ENCODE measurements at places on chromosomes 6 and 20. TPM values are rescaled to one million over a fixed set of nuclear protein-coding genes. Genes with fewer than 3 reads are reported as not detected.

TUBB2B gene
- 3.0 TPM for total RNA-seq

MCCD1 gene
- total RNA-seq = not detected

BCAS4 gene
- 0.96 TPM for total RNA-seq

SLC4A11 gene
- 20.0 TPM for total RNA-seq

RPP40 gene
- 12.8 TPM for total RNA-seq

SLC29A1 gene
- total RNA-seq = 12.8 TPM

SEL1L2 gene
- total RNA-seq = not detected

CALHM4 gene
- total RNA-seq = not detected

POM121L2 gene
- total RNA-seq = not detected

TFAP2C gene
- 30.8 TPM for total RNA-seq

KIF25 gene
- total RNA-seq = not detected

STX7 gene
- total RNA-seq = 38.3 TPM

CLPSL2 gene
- total RNA-seq = not detected

CD24 gene
- 1,371 TPM for total RNA-seq

HDGFL1 gene
- total RNA-seq = not detected

NHLRC1 gene
- 0.96 TPM for total RNA-seq

LY6G6F gene
- total RNA-seq = not detected

NANP gene
- 2.7 TPM for total RNA-seq

FAM83C gene
- total RNA-seq = 39.1 TPM

OPN5 gene
- total RNA-seq = not detected

GTSF1L gene
- total RNA-seq = not detected

FRK gene
- total RNA-seq = 7.8 TPM

SLC26A8 gene
- 0.04 TPM for total RNA-seq

NUP43 gene
- 21.6 TPM for total RNA-seq

SYCP2L gene
- not detected for total RNA-seq

SLC35D3 gene
- not detected for total RNA-seq
